HuH-7 (cell line): ENCODE measurements at places on chromosomes 1 and 21.

DNA sequence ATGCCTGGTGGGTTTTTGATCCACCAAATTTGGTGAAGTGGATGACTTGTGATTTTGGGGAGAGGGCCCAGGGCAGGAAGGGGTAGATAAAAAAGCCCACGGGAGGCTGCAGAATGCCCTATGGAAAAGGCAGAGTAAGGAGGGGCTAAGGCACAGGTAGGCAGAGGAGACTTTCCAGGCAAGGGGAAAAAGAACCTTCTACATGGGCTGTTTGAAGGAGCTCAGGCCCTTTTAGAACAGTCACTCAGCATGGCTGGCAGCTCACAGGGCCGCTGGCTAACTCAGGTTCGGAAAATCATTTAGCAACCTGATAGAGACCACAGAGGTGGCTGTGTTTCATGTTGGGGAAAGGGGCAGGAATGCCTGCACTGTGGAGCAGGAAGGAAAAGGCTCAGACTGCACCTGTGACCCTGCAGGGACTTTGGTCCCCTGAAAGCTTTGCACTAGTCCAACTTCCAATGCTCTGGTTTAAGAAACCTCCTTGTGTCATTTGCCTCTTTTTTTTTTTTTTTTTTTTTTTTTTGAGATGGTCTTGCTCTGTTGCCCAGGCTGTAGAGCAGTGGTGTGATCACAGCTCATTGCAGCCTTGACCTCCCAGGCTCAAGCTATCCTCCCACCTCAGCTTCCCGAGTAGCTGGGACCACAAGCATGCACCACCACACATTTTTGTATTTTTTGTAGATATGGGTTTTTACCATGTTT, 58.5 kb upstream of the ENAH start:
- DNase-seq, result no peak

GRCh38 chr1:18895317-18895716, 7.0 kb downstream of the ALDH4A1 start:
- DNase-seq, result no peak

DNA sequence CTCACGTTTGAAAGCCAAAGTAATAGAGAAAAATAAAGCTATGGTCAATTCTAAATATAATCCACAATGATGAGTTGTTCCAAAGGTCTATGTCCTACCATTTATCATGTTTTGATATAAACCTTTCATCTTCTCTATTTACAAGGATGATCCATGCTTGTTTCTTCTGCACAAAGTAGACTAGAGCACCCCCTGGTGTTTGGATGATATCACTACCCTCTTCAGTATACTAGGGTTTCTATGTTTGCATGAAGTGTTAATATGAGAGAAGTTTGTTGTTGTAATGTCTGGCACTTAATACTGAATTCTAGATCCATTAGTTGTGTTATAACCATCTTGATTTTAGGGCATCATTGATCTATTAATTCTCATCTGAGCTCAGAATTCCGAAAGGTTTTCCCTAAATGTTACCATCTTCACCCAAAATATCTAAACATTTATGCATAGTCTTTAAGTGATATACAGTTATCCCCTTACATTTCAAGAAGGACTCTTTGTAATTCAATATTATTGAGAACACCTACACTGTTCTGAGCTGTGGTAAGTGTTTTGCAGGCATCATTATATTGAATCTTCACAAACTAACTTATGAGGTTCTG, 21.1 kb downstream of the CLDN8 start:
- DNase-seq, result peak; percentile 7

DNA sequence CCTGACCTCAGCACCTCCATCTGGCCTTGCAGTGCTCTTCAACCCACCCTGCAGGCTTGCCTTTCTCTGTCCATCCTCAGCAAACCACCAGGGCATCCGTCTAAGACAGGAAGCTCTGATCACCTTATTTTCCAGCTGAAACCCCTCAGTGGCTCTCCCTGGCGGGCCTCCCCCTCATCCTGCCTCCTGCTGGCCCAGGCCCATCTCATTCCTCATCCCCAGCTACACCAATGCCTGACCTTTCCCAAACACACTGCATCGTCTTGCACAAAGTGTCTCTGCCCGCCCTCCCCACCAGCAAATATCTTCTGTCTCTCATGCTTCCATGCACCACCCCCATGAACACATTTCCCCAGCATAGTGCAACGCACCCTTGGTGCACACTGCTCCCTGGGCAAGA, 205.0 kb downstream of the TOMM20 start:
- no peak for DNase-seq

GRCh38 chr1:246591047-246591446, 24.8 kb downstream of the CNST start:
- DNase-seq, result no peak

GRCh38 chr1:213061263-213061662, 10.2 kb downstream of the RPS6KC1 start:
- no peak for DNase-seq

- no peak for DNase-seq
Observed at GRCh38 chr1:173495609-173496267, 18.6 kb downstream of the PRDX6 start.

DNA sequence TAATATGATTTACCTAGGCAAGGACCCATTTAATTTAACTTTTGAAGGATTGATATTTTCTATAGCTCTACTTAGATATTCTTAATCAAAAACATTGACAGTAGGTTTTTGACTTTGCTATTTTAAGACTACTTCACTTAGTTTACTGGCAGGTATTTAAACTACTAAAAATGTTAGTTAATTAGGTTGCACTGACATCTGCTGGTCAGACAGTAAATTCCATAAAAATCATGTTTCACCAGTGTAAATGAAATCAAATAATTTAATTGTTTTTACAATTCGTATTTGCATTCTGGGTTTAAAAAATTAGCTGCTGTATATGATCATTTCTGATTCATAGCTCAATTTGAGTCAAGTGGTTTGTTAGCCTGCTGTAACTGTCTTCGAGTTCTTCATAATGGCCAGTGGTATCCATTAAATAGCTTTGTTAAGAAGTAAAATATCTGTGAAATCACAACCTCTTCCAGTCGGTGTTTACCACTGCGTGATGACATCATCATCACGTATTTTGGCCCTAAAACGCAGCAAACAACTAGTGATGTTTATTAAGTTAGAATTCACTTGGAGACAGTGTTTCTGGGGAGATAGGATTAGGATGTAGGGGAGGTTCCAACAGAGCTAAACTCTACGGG, 26.2 kb downstream of the EXTL2 start:
- DNase-seq, result no peak
